ENCODE measurements at places on chromosomes 12 and 14.
A peak's percentile ranks its signal among the peaks of the same experiment; 100 is the strongest.

DNA sequence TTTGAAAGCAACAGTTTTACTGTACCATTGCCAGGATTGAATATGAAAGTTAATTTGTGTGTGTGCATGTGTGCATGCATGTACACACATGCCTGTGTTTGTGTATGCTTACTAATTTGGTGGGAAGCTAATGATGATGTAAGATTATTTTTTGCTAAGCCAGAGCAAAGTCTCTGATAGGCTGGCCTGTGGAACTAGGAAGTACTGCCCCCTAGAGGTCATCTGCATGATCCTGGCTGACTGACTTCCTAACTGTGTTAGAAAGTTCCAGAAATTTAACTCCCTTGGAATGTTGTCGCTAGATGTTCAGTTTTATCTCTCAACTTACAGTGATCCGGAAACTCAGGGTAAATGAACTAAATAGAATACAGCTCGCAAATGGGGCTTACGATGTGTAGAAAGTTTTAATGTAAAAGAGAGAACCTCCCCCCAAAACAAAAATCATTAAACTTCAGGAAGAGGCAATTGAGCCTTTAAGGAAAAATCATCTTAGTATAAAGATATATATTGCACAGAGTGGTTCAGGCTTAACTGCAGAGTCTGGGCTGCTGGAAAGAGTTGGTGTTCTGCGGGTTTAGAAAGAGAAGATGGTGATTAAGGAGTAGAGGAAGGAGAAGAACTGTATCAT lies 34.3 kb upstream of the SLC38A1 start:
- DNase-seq: peak; percentile 34

GRCh38 chr14:48504921-48505320 lies 829.5 kb upstream of the MDGA2 start:
- no peak for DNase-seq

DNA sequence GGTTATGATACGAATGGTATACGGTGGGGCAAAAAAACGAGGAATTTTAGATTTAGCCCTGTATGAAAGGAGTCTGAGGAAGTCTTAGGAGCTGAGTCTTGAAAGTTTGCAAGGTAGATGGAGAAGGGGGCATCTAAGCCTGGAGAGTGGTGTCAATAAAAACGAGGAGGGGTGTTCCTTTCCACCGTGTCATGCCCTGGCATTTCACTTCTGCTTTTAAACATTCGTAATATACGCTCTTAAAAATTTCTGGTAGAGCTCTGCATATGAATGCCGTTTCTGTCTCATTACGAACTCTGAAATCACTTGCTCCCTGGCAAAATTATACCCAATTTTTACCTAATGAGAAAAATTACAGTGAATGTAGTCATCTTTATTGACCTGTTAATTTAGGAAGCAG lies 170.2 kb downstream of the ERC1 start:
- DNase-seq: no peak

- DNase-seq: no peak
These were observed 471 bp downstream of the MTRFR start for GRCh38 chr12:123233505-123234308.

DNA sequence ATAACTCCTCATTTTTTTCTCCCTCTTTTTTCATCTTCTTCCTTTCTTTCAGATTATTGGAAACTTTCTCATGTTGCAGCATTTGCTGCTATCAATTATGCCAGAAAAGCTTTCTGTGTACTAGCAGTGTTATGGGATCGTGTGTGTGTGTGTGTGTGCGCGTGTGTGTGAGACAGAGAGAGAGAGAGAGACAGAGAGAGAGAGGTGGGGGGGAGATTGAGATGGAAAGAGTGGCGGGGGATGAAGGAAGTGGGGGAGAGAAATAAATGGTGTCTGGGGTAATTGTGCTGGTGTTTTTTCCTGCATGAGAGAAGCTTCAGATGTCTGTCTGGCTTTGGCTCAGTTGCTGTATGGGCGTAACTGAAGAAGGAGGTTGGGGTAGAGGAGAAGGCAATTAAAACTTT lies 268.9 kb downstream of the RAD51B start:
- DNase-seq: no peak

DNA sequence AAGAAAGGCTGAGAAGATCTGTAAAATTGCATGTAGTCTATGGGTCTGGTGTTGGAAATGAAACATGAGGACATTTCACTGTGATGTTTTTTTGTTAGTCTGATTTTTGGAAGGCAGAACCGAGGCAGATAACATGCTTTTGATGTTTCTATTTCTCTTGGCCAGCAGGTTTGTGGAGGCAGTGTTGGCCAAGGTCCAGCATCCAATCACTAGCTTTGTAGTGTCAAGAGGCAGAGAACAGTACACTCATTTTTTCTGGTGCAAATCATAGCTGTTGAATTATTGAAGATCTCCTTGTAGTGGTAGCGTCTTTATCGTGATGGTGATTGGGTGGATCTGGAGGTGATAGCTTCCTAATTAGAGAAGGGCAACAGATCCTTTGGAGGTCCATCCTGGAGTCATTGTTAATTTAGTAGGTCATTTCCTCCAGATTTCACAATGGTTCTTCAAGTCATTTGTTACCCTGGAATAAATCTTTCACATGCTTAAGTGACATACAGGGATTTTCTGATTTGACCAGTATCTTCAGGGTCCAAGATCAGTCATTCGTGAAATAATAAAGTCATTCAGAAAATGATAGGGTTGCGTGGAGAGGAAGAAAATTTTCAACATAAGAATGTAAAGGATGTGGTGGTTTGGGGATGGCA lies 252.4 kb upstream of the CPNE8 start:
- DNase-seq: no peak

DNA sequence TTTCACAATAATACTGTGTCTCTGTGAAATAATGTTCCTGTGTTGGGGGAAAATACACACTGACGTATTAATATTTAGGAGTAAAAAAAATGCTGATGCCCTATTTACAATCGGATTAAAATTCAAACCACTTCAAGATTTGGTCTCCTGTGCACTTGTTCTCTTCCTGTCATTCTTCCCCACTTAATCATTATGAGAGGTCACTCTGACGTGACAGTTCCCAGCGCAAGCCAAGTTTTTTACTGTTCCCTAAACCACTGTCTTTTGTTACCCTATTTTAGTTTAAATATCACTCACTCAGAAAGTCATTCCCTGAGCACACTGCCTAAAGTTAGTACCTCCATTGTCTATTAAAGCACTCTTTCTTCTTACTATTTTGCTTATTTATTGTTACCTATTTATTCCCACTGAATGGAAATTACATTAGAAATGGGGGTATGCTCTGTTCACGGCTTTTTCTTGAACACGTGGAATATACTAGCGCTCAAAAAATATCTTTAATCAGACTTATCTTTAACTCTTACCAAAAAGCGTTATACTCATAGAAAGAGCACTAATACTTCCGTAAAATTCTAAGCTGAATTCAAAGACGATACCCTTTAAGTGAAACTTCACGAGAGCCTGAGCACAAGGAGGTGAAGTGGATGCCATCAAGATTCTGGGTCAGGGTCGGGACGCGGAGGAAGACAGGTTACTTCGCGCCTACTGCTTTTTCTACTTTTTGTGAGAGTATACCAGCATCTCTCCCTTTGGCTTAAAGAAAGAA lies 670 bp upstream of the PSMA3 start:
- DNase-seq: no peak

DNA sequence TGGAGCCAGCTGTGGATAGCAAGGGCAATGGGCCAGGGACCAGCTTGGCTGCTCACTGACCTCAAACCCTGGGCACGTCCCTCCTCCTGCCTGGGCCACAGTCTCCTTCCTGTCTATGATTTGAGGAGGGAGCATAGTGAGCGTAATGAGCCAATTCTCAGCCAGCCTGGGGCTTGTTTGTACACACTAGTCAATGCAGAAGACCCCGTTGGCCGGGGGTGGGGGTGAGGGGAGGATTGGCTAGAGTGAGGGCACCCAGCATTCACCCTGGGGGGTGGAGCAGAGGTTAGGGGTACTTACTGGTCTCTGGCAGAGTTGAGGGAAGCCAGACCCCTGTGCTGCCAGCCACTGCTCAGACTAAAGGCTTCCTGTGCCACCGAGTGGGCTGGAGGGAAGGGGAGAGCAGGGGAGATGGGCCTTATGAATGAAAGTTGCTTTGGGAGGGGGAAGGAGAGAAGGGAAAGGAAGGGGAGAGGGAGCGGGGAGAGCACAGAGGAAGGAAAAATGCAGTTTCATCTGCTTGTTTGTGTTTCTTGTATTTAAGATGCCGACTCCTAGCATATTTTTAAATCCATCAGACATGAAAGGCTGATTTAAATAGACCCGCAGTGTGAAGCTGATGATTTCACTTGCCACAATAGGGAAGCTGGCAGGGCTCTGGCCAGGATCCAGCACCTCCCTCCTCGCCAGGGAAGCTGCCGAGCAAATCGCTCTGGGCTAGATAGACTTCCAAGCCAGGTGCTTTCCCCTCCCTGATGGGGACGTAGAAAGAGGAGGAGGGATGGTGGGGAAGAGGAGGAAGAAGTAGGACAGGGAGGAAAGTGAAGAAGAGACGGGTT lies 114.0 kb downstream of the PRMT8 start:
- peak; percentile 61 for DNase-seq

DNA sequence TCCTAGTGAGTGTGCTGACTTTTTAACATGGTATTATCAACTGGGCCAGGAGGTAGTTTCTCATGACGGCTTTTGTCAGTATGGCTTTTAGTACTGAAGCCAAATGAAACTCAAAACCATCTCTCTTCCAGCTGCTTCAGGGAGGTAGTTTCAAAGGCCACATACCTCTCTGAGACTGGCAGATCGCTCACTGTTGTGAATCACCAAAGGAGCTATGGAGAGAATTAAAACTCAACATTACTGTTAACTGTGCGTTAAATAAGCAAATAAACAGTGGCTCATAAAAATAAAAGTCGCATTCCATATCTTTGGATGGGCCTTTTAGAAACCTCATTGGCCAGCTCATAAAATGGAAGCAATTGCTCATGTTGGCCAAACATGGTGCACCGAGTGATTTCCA lies 141.1 kb downstream of the HMGA2 start:
- DNase-seq: no peak

- no peak for DNase-seq
These were observed 406.4 kb downstream of the NRXN3 start for GRCh38 chr14:78576437-78577166.

Measured in prostate gland (tissue), 2 donors.